ENCODE measurements at places on chromosomes 7 and 10. TPM values are rescaled to one million over a fixed set of nuclear protein-coding genes. Genes with fewer than 3 reads are reported as not detected.

DNA sequence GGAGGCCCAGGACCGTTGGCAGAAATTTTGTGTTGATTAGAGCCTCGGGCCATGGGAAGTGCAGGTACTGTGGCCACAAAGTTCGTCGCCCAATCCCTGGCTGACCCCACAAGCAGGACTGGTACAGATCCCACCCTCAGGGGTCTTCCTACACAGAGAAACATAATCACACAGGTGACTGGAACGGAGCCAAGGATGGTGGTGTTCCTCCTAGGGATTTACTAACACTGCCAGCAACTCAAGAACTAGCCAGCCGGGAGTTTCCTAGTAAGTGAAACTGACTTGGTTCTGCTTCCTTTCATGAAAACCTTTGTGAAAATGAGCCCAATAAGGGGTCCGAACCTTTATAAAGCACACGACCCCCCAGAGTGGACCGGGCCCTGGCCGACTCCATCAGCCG lies 5.7 kb downstream of the CUX1 start:
- peak overlapping the region; percentile 37 for H3K27ac ChIP-seq
- H3K4me1 ChIP-seq = peaks cover 65% of the 10 kb centered on the region
- H3K36me3 ChIP-seq = no peaks in the 10 kb centered on the region
- no peak overlapping the region for H3K4me3 ChIP-seq
- no peak for DNase-seq

The PTCD1 gene
- total RNA-seq = 2.9 TPM

The CLDN3 gene
- not detected for total RNA-seq

GRCh38 chr7:42843205-42843800 lies 68.6 kb downstream of the C7orf25 start:
- H3K36me3 ChIP-seq = no peaks in the 10 kb centered on the region
- no peak overlapping the region for H3K27ac ChIP-seq
- no peak overlapping the region for H3K4me3 ChIP-seq
- DNase-seq = peak; percentile 24

The TSPAN12 gene
- total RNA-seq = 74.4 TPM

DNA sequence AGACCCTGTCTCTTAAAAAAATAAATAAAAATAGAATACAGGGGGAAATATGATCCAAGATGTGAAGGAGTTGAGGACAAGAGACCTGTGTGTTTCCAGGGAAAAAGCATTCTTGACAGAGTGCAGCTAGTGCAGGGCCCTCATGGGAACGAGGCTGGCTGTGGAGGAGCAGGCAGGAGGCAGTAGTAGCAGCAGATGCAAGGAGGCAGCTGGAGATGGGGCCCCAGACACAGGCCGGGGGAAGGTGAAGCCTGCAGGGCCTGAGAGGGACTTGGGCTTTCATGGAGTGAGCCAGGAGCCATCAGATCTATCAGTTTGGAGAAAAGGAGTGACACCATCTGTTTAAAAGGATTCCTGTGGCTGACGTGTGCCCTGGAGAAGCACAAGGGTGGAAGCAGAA lies 71.4 kb upstream of the ZNF438 start:
- DNase-seq = no peak
- no peaks in the 10 kb centered on the region for H3K27me3 ChIP-seq
- no peak overlapping the region for H3K4me3 ChIP-seq
- no peak overlapping the region for H3K27ac ChIP-seq
- no peaks in the 10 kb centered on the region for H3K4me1 ChIP-seq

DNA sequence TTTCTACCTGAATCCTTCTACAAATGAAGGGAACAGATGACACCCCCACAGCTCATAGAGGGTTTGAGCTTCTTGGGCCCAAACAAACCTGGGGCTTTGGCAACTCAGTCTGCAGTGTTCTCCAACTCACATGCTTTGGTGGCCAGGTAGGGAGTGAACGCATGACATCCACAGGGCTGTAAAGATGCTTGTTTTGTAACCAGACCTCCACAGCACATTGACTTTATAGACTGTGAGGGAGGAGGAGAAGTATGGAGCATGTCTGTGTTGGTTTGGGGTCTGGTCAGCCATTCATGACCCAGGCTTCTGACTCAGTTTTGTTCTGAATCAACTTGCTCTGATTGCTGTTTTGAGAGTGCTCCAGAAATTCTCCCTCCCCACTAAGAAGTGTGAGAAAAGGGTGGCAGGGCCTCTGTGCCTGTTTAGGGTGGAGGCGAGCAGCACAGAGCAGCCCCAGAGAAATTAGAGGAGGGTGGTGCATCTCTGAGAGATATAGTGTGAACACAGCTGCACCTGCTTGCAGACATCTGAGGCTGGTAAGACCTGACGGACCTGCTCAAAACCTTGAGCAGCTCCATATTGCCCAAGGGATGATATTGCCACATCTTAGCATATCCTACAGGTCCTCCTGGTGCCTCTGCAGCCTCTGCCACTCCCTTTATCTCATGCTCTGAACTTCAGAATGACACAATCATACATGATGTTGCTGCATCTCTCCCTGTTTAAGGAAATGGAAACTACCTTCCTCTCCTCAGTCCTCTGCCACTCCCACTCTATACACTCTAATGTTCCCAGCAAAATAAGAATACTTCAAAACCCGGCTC lies 287.7 kb downstream of the ABCA13 start:
- no peak overlapping the region for H3K4me3 ChIP-seq
- no peaks in the 10 kb centered on the region for H3K4me1 ChIP-seq
- H3K36me3 ChIP-seq = no peaks in the 10 kb centered on the region
- H3K27ac ChIP-seq = no peak overlapping the region

DNA sequence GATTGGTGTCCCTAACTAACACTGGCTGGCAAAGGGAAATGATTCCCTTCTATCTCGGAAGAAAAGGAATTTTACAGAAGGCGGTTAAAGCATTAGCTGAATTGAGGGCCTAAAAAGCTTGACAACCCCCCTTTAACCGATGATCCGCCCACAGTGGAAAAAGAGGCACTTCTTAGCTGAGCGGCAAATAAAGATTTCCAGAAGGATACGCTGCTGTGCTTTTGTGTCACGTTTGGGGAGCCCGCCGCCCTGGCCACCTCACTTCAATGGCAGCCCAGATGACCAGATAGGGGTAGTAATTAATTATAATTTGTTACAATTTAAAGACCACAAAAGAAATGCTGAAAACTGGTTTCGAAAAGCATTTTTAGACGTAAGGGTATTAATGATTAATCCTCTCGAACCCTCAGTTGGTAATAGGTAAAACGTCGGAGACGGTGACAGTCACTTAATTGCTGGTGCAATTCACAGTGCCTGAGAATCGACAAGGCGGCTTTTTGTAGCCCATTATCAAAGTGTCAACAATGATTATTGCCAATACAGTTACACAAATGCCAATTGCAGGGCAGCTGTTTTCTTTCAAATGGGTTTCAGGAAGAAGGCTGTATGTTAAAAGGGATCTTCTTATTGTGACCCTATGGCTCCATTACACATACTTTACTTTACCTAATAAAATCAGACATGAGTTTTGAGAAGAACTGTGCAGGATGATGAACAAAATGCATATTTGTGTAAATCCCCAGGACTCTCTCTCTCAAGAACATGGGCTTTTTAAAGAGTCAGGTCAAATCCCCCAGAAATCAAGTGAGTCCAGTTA lies 154.1 kb downstream of the PIP4K2A start:
- H3K27ac ChIP-seq = no peak overlapping the region
- no peak for DNase-seq
- H3K27me3 ChIP-seq = no peaks in the 10 kb centered on the region
- no peak overlapping the region for H3K4me3 ChIP-seq
- no peaks in the 10 kb centered on the region for H3K36me3 ChIP-seq

DNA sequence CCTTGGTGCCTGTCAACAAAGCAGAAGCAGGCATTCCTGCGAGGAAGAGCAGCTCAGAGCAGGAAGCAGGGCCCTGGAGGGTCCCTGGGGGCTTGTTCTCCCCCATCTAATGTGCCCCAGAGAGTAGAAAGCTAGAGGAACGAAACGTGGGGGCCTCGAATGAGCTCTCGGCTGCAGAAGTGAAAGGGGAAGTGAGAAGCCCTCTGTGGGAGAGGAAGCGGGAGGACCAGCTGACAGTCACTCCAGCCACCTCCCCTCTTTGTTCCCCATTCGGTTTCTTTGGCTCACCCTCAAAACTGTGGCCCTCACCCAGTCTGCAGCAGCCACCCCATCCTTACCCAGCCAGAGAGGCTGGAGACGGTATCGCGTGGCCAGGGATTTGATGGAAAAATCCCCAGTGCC lies 25.0 kb downstream of the C10orf105 start:
- H3K27me3 ChIP-seq = no peaks in the 10 kb centered on the region
- peak overlapping the region; percentile 64 for H3K27ac ChIP-seq
- no peak overlapping the region for H3K4me3 ChIP-seq
- DNase-seq = peak; percentile 64

DNA sequence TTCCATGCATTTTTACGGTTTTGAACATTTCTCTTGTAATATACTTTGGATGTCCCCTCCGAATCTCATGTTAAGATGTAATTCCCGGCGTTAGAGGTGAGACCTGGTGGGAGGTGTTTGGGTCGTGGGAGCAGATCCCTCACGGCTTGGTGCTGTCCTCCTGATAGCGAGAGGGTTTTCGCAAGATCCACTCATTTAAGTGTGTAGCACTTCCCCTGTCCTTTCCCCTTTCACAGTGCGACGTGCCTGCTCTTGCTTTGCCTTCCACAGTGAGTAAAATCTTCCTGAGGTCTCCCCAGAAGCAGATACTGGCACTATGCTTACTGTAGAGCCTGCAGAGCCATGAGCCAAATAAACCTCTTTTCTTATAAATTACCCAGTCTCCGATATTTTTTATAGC lies 6.6 kb downstream of the GPR141 start:
- DNase-seq = no peak
- H3K4me3 ChIP-seq = no peak overlapping the region
- no peaks in the 10 kb centered on the region for H3K27me3 ChIP-seq
- no peaks in the 10 kb centered on the region for H3K4me1 ChIP-seq

The PTPN12 gene
- total RNA-seq = 56.1 TPM

The HMX3 gene
- total RNA-seq = not detected

DNA sequence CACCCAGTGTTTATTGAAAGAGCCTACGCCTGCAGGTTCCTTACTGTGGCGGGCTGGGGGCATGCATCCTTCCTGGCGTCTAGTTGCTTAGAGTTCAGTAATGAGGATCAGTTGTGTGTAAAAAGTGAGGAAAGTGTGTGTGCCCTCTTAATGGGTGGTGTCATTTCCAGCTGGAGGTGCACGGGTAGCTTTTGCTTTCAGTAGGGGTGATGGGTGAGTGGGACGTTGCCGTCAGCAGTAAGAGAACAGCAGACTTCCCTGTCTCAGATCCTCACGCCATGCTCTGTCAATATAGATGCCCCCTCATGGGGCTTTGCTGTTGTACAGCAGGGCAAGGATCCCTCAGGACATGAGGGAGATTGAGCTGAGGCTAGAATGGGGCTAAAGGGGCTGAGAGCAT lies 352.6 kb upstream of the GALNT17 start:
- H3K4me3 ChIP-seq = no peak overlapping the region
- no peaks in the 10 kb centered on the region for H3K4me1 ChIP-seq
- no peak for DNase-seq
- H3K27me3 ChIP-seq = no peaks in the 10 kb centered on the region

- peaks cover 4% of the 10 kb centered on the region for H3K27me3 ChIP-seq
- H3K4me3 ChIP-seq = no peak overlapping the region
- H3K36me3 ChIP-seq = no peaks in the 10 kb centered on the region
- H3K4me1 ChIP-seq = peaks cover 37% of the 10 kb centered on the region
These were observed 5.5 kb upstream of the DUSP5 start for GRCh38 chr10:110492069-110492822.

DNA sequence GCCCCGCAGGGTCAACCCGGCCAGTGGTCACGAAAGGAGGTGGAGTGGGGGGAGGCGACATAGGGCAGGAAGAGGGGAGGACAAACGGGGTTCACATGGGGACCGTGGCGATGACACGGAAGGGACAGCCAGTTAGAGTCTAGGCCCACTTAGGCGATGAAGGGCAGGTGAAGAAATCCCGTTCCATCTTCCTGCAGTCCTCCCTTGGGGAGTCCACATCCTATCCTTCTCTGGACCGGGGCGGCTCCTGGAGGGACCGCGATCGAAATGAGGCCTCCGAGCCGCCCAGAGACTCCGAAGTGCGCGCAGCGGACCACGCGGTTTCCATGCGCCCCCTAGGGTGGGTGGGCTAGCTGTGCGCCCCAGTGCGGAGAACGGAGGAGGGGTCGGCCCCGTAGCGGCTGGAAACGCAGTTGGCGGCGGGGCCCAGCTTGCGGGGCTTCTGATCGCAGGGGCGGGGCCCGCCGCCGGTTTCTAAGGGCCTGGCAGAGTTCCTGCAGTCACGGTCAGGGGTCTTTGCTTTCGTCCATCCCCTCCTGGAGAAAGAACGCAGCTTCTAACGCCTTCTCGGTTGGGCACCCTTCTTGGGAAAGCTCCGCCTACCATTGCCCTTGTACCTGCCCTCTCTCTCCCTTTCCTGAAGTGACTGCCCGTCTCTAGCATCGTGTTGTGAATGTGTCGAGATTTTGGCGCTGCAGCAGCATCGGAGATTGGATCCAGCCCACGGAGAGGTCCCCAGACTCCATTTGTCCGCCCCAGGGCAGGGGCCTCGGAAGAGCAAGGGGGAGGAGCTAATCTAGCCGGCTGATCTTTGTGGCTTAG lies 17.9 kb upstream of the TMEM225B start:
- H3K4me3 ChIP-seq = peak overlapping the region; percentile 78
- H3K27ac ChIP-seq = no peak overlapping the region

DNA sequence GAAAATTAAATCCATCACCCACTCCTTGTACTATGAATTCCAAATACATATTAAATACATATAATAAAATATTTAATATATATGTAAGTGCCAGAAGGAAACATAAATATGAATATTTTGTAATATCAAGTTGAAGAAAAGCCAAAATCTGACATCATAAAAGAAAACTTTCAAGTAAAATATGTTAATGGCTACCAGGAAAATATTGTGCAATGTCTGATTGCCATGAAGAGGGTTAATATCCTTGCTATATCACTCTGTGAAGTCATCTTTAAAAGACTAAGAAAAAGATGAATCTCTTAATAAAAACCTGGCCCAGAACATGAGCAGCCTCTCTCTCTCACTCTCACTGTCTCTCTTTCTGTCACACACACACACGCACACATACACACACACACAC lies 130.2 kb downstream of the EGFR start:
- H3K4me1 ChIP-seq = no peaks in the 10 kb centered on the region
- H3K27ac ChIP-seq = no peak overlapping the region
- H3K36me3 ChIP-seq = no peaks in the 10 kb centered on the region
- H3K4me3 ChIP-seq = no peak overlapping the region
- no peaks in the 10 kb centered on the region for H3K27me3 ChIP-seq

- no peak for DNase-seq
- no peak overlapping the region for H3K27ac ChIP-seq
- no peaks in the 10 kb centered on the region for H3K27me3 ChIP-seq
- no peaks in the 10 kb centered on the region for H3K4me1 ChIP-seq
- no peaks in the 10 kb centered on the region for H3K36me3 ChIP-seq
These were observed 128.3 kb upstream of the COBL start for GRCh38 chr7:51444936-51445335.
